ENCODE measurements at places on chromosomes 4 and X.

GRCh38 chr4:141713185-141713584, 76.8 kb downstream of the IL15 start:
- DNase-seq: no peak

DNA sequence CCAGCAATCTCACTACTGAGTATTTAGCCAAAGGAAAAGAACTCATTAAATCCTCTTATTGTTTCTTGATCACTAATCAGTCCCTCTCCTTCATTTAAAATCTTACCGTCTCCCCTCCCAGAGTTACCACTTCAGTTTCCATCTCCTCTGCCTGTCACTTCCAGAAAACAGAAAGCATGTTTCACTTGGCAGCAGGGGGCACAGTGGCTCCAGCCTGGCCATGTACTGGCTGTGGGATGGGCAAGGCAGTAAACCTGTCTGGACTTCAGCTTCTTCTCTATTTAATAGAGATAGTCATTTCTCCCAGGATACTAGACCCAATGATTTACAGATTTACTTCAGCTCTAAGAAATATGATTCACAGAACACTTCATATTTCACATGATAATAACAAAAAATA, 63.2 kb downstream of the CD40LG start:
- DNase-seq: no peak

GRCh38 chr4:40586729-40587128, 42.9 kb downstream of the RBM47 start:
- DNase-seq: no peak

- DNase-seq: no peak
Observed at GRCh38 chr4:37985730-37986275, 25.6 kb downstream of the PTTG2 start.

GRCh38 chr4:73875401-73875800, 6.2 kb downstream of the CXCL1 start:
- DNase-seq: no peak

GRCh38 chr4:130808492-130808891, 1712.5 kb downstream of the C4orf33 start:
- no peak for DNase-seq

- no peak for DNase-seq
Observed at GRCh38 chr4:121675715-121676114, 21.1 kb downstream of the ANXA5 start.

GRCh38 chr4:123380728-123381716, 15.6 kb upstream of the SPRY1 start:
- DNase-seq: no peak

- DNase-seq: no peak
Observed at GRCh38 chrX:98071331-98071730, 1187.6 kb downstream of the RPA4 start.
